ENCODE measurements at places on chromosomes 5 and 9. TPM values are rescaled to one million over a fixed set of nuclear protein-coding genes. Genes with fewer than 3 reads are reported as not detected.

GRCh38 chr9:124037790-124038189, 26.2 kb downstream of the LHX2 start:
- no peaks in the 10 kb centered on the region for H3K36me3 ChIP-seq
- DNase-seq: no peak
- H3K27ac ChIP-seq: no peak overlapping the region
- no peak overlapping the region for H3K4me3 ChIP-seq
- no peaks in the 10 kb centered on the region for H3K4me1 ChIP-seq
- H3K27me3 ChIP-seq: no peaks in the 10 kb centered on the region

The PAIP2 gene
- total RNA-seq: 83.6 TPM

DNA sequence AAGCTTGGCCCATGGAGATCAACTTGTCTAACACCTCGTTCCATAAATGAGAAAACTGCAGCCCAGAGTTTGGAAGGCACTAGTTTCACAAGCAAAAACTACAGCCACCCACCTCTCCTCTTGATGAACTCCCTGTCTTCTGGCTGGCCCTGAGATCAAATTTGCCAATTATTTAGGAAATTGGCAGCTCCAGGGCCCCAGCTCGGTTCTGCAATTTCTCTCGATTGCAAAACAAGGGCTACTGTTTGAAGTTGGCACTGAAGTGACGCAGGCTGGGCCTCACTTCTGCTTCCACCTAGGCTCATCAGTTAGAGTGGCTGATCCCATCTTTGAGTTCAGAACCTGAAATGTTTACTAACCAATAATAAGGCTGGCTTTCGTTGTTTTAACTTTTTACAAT, 3.7 kb upstream of the GPX3 start:
- H3K4me3 ChIP-seq: no peak overlapping the region
- no peak for DNase-seq
- no peaks in the 10 kb centered on the region for H3K27me3 ChIP-seq
- H3K4me1 ChIP-seq: peaks cover 21% of the 10 kb centered on the region

- DNase-seq: no peak
- peak overlapping the region; percentile 51 for H3K27ac ChIP-seq
- H3K27me3 ChIP-seq: no peaks in the 10 kb centered on the region
- H3K4me3 ChIP-seq: no peak overlapping the region
Measured at GRCh38 chr5:76542887-76543690, 80.1 kb downstream of the F2RL2 start.

GRCh38 chr9:14089051-14089803, 224.7 kb downstream of the NFIB start:
- H3K27ac ChIP-seq: no peak overlapping the region
- no peak overlapping the region for H3K4me3 ChIP-seq
- H3K27me3 ChIP-seq: no peaks in the 10 kb centered on the region
- no peaks in the 10 kb centered on the region for H3K4me1 ChIP-seq
- H3K36me3 ChIP-seq: no peaks in the 10 kb centered on the region

DNA sequence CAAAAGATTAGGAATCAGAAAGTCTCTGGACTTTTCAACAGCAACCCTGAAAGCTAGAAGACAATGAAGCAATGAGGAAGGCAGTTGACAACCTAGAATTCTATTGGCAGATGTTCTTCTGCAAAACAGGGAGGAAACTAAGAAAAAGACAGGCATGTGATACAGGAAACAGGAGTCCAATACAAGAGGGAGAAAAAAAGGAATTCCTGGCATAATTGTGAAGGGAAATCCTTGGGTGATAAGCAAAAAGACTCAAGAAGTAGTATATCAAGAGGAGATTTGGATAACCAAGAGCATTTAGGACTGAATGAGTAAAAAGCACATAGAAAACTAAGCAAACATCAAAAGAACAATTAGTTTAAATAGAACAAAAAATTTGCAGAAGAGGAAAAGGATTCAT, 58.6 kb downstream of the LPAR1 start:
- peaks cover 15% of the 10 kb centered on the region for H3K4me1 ChIP-seq
- H3K4me3 ChIP-seq: no peak overlapping the region
- no peak for DNase-seq
- H3K27me3 ChIP-seq: no peaks in the 10 kb centered on the region
- H3K27ac ChIP-seq: no peak overlapping the region

DNA sequence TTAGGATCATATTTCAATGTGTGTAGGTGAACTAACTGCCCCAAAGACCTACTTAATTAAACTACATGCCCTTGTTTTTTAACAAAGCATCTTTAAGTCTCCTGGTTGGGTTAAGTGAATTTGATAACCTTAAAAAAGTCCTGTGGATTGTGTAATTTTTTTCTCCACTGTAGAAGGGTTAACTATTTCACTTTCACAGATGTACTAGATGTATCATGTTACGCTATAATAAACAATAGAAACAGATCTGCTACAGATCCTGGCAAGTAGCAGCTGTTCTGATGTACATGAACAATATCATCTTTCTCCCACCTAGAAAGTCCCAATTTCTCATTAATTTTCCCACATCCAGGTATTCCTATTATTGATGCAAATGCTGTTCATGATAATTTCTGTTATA, 18.9 kb downstream of the KIF24 start:
- DNase-seq: no peak
- H3K27ac ChIP-seq: no peak overlapping the region
- no peaks in the 10 kb centered on the region for H3K27me3 ChIP-seq
- no peaks in the 10 kb centered on the region for H3K4me1 ChIP-seq

The SLC34A3 gene
- total RNA-seq: 0.19 TPM

The SLC46A2 gene
- not detected for total RNA-seq

GRCh38 chr9:136409557-136410455, 608 bp downstream of the ENTR1 start:
- H3K4me3 ChIP-seq: peak overlapping the region; percentile 81
- DNase-seq: no peak
- H3K27ac ChIP-seq: peak overlapping the region; percentile 85
- no peaks in the 10 kb centered on the region for H3K27me3 ChIP-seq
- peaks cover 9% of the 10 kb centered on the region for H3K36me3 ChIP-seq
- peaks cover 12% of the 10 kb centered on the region for H3K4me1 ChIP-seq

DNA sequence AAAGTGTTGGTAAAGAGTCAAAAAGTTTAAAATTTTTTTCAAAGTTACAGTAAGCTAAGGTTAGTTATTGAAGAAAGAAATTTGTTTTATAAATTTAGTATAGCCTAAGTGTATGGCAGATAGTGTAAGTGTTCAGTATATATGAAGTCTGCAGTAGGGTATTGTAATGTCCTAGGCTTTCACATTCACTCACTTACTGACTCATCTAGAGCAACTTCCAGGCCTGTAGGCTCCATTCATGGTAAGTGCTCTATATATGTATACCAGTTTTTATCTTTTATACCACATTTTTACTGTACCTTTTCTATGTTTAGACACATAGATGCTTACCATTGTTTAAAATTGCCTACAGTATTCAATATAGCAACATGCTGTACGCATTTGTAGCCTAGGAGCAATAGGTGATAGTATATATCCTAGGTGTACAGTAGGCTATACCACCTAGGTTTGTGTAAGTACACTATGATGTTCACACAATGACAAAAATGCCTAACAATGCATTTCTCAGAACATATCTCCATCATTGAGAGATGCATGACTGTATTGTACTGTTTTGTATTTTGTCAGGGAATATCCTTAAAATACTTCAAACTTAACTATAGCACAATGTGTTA, 38.5 kb downstream of the CYSTM1 start:
- H3K27me3 ChIP-seq: no peaks in the 10 kb centered on the region
- H3K36me3 ChIP-seq: no peaks in the 10 kb centered on the region
- no peak for DNase-seq

DNA sequence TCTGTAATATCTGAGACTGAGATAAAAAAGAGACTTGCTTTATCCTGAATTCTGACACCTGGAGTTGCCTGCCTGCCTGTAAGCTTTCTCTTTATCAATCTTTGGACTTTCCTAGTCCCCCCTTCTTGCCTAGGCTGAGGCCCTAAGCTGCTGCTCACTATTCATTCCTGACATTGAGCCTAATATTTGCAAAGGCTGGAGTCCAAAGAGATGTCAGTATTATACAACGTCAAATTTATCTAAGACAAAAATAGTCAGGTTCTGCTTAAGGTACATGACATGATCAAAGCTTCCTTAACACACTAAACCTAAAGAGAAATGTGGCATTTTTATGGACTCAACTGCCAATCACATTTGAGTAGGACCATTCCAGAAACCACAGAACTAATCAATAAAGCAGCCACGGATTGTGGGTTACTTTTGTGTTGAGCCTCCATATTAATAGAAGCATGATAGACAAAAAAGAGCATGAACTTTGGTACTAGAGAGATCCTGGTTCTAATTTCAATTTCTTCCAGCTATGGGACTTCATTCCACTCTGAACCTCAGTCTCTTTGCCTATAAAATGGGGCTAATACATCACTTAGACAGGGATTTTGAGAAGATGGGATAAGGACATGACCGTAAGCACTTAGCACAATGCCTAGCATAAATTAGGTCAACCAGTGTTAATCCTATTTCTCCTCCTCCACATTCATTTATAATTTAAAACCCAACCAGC, 56.1 kb downstream of the IL33 start:
- H3K4me1 ChIP-seq: peaks cover 5% of the 10 kb centered on the region
- H3K4me3 ChIP-seq: no peak overlapping the region
- no peak for DNase-seq
- no peaks in the 10 kb centered on the region for H3K27me3 ChIP-seq

GRCh38 chr9:86721843-86722705, 225.2 kb downstream of the GAS1 start:
- no peaks in the 10 kb centered on the region for H3K36me3 ChIP-seq
- no peaks in the 10 kb centered on the region for H3K4me1 ChIP-seq
- no peaks in the 10 kb centered on the region for H3K27me3 ChIP-seq
- DNase-seq: no peak
- no peak overlapping the region for H3K4me3 ChIP-seq

The IER5L gene
- total RNA-seq: 4.1 TPM

DNA sequence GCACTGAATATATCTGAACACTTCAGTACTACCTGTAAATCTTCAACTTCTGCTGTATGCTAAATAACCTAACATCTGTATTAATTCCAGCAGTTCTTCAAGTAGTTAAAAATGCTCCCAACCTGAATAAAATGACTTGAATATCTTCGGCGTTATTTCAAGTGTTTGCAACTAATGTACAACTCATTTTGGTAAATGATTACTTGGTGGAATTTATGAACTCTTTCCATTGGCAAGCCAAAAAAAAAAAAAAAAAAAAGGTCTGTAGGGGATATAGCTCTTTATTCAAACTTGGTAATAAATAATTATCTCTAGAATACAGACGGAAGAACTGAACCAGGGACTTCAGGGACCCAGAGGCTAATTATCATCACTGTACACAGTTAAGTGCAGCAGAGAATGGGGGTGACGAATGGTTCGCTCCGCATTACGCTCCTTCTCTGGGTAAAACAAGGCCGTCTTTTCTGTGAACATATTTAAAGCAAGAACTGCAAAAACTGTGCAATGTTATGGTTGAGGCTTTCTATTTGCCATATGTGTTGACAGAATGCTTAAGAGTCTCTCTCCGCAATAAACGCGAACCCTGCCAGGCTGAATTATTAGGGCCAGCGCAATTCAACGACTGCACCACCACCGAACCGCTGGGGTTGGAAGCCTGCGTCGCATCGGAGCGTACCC, 1.9 kb upstream of the ERBIN start:
- no peak for DNase-seq
- no peaks in the 10 kb centered on the region for H3K36me3 ChIP-seq
- peak overlapping the region; percentile 78 for H3K4me3 ChIP-seq

DNA sequence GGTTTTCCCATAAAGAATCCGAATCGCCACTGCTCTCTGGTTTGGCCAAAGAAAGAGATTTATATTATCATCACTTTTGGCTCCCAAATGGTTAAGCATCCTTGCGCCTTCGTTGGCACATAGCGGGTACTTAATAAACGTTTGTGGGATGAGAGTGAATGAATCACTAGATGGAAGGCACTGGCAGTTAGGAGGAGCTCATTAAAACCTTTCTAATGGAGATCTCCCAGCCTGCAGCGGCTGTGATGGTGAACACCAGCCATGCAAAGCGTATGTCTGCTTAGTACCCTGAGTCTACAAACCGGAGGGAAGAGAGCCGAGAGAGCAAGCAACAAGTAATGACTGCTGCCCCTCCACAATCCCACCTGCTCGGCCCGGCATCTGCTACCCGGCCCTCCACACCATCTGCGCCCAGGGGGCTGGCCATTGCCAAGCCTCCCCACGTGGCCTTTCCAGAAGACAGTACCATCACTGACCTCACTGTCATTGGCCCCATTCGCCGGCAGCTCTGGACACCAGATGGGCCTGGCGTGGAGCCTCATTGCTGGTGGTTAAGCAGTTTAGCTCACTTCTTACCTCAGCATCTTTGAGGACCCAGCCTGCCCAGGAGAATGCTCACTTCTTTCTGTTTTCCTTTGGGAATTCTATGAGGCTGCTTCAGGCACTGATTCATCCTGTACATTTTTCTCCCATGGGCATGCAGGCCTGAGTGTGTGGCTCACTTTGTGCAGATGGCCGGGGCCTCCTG, 39.3 kb upstream of the ANKRD33B start:
- no peak for DNase-seq

DNA sequence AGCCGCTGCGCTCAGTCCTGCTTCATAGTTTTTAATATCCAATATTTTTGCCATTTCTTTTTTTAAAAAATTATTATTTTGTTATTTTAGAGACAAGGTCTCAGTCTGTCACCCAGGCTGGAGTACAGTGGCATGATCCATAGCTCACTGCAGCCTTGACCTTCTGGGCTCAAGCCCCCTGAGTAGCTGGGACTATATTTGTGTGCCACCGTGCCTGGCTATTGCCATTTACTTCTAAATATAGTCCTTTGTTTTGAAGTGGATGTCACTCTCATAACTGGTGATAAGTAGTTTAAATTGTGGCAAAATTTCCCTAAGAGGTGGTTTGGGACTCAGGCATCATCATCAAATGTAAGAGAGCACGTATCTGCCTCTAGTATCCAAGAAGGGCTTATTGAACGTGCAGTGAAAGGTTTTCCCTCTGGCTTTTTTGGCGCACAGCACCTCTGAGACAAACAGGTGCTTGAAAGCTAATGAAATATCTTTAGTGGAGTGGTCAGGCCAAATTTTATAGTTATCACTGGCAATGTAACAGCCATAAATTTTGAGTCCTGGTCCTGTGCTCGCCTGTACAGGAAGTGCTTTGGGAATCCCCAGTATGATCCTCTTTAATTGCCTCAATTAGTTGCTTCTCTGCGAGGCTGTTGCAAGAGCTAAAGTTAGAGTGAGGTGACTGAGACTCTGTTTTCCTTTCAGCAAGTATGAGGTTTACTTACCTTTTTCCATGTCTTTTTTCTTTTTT, 14.8 kb downstream of the STXBP1 start:
- no peak overlapping the region for H3K4me3 ChIP-seq
- DNase-seq: no peak

- H3K27ac ChIP-seq: peak overlapping the region; percentile 57
- no peaks in the 10 kb centered on the region for H3K27me3 ChIP-seq
- no peaks in the 10 kb centered on the region for H3K36me3 ChIP-seq
- peaks cover 26% of the 10 kb centered on the region for H3K4me1 ChIP-seq
Measured at GRCh38 chr9:38226491-38226951, 157.5 kb upstream of the SHB start.
